SW480 (cell line): ENCODE measurements at places on chromosomes 3 and 15.

DNA sequence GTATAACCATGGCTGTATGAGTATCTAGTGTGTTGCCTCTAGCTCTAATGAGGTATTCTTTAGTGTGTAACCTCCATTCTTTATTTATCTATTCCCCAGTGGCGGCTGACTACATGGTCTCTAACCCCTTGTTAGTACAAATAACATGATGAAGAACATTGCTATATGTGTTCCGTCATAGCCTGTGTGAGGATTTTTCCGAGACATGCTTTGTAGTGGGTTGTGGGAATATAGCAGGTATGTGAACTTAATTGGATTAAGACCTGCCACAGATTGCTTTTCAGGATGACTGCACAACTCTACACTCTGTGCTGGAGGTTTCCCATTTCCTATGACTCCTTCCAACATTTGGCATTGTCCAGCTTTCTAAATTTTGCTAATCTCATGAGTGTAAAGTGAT is 563.4 kb downstream of the ROBO1 start:
- no peak for DNase-seq

- DNase-seq, result peak; percentile 60
These were observed 160.1 kb upstream of the IL12A start for GRCh38 chr3:159828542-159828943.

DNA sequence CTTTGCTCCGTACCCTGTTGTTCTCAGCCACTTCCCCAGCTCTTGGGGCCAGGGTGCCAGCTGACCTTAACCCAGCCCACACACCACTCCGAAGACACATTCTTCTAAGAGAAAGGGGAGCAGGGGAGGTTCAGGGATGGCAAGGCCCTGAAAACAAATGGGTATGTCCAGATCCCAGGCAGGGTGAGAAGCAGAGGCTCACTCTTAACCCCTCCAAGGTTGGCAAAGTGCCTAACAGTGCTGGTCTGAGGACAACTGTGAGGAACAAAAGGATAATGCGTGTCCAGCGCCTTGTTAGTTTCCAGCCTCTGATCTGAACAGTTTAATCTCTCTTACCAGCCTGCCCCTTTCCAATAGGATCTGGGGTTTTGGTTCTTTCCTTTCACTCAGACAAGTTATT is 1.5 kb downstream of the TMEM44 start:
- no peak for DNase-seq

DNA sequence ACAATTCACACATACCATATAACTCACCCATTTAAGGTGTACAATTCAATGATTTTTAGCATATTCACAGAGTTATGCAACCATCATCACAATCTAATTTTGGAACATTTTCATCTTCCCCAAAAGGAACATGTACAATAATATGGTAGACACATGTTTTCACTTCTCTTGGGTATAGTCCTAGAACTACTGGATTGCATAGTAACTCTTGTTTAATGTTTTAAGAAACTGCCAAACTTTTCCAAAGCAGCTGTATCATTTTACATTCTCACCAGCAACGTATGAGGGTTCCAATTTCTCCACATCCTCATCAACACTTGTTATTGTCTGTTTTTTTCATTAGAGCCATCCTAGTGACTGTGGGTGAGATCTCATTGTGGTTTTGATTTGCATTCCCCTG is 14.3 kb downstream of the BNC1 start:
- DNase-seq, result no peak

- no peak for DNase-seq
These were observed 210.0 kb upstream of the NDN start for GRCh38 chr15:23897091-23897490.

DNA sequence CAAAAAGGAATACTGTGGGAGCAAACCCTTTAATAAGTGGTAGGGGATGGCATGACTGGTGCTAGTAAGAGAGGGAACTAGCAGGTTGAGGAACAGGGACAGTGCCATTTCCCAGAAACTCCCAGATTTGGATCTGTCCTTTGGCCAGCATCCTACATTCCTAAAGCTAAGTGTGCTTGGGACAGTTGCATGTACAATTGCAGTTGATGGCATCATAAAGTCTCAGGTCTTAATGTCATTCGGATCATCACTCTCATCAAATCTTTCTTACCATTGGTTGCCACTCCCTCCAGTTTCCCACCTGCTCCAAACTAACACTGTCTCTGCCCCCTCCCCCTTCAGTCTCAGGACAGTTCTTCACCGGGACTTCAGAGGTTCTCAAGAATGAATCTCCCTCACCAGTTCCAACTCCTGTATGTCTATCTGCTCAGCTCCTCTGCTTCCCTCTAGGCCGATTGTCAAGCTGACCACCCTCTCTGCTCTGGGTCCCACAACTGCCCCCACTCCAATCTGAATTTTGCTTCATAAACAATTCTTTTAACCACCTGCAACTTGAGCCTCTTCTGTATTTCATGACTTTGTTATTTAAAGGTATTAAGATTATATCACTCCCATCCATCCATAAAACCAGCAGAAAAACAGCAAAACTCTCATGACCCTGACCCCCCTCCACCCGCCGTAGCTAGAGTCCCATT is 260.8 kb downstream of the CGGBP1 start:
- no peak for DNase-seq

- peak; percentile 59 for DNase-seq
These were observed 102.8 kb downstream of the LIPC start for GRCh38 chr15:58534556-58534955.
